ENCODE measurements at places on chromosomes 7 and 10. TPM values are rescaled to one million over a fixed set of nuclear protein-coding genes. Genes with fewer than 3 reads are reported as not detected.

DNA sequence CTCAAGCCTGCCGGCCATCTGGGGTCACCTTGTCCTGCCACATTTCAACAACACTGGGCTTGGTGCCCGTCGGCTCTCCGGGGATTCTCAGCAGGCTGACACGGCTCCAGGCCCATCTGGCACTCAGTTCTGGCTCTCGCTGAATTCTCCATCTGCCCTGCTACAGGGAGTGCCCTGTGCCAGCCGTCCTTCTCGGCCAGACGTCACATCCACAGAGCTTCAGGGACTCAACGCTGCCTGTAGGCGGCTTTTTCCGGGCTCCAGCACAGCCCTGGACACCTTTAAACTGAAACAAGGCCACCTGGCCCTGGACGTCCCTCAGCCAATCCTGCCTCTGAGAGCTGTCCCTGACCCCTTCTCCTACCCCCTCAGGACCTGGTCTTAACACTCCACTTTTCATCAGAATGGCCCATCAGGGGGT is 43.0 kb downstream of the TMEM130 start:
- DNase-seq: no peak

TMEM270 gene
- total RNA-seq: not detected

DNA sequence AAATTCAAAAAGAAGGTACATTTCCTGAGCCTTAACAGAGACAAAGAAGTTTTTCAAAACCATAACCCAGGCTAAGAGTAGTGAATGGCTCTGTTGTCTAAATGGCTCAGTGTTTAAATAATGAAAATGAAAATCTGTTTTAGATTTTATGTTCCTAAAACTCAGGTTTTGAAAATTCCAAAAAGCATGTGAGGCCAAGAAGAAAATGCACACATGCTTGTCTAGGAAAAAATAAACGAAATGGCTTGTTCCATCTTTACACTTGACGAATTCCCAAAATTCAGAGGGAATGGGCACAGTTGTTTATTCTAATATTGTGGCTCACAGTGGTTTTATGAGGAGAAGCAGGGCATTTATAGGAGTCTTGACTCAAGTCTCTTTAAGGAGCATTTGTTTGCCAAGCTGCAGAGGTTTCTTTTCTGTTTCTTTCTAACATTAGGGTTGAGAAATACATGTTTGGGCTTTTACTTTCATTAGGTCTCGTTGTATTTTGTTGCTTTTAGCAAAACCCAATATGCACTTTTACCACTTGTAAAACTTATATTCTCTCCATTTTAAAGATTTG is 527.6 kb upstream of the ANKRD30A start:
- no peak for DNase-seq

BMPER gene
- 2.0 TPM for total RNA-seq

DNA sequence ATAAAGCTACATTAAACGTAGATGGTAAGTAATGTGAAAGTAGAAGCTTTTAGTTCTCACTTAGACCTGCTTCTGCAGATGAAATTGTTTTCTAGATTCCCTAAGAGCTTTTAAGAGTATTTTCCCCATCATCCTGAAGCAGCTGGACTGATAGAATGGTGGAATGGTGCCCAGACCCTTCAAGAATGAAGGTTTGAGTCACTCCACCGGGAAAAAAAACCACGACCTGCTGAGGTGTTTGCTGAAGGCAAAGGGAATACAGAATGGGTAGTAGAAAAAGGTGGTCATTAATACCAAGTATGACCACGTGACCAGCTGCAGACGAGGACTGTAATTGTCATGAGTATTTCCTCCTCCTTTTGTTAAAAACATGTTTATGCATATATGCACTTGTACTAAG is 79.2 kb upstream of the PTPRZ1 start:
- no peak for DNase-seq

- no peak for DNase-seq
These were observed 4.2 kb upstream of the ADAM12 start for GRCh38 chr10:126392469-126392868.

DNA sequence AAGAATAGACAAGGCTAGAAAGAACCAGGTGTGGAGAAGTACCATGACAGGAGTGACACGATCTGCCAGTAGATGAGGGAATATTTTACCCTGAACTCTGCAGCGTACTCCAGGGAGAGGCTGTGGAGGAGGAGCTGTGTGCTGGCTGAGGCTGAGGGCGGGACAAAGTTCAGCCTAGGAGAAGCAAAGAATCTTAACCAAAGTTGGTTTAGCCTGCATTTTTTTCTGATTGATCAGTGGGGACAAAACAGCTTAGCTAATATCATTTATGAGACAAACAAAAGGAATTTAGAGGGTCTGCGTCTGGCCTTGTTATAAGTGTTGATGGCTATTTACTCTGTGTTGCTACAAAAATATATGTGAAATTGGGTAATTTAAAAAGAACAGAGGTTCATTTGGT is 5.2 kb upstream of the NPSR1 start:
- no peak for DNase-seq

- no peak for DNase-seq
These were observed 188.6 kb downstream of the ETV1 start for GRCh38 chr7:13800694-13801448.

DNA sequence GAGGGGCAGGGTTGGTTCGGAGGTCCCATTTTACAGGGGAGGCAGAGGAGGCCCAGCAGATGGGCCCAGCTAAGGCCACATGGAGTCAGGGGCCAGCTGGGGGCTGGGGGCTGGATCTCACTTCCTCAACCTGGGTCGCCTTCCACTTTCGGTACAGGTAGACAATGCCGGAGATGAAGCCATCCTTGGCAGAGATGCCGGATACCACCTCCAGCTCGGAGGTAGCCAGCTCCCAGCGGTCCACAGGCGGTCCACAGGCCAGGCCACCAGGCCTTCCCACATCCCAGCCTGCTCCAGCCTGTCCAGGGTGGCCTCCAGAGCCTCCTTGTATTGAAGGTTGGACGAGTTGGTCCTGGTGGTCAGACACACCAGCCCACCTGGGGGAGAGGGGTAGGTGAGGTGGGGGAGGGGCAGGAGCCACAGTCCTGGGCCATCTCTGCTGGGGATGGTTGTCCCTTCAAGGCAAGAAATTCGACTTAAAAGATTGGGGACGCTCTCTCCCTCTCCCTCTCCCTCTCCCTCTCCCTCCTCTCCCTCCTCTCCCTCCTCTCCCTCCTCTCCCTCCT is 3.9 kb downstream of the CLDN4 start:
- DNase-seq: no peak

DNA sequence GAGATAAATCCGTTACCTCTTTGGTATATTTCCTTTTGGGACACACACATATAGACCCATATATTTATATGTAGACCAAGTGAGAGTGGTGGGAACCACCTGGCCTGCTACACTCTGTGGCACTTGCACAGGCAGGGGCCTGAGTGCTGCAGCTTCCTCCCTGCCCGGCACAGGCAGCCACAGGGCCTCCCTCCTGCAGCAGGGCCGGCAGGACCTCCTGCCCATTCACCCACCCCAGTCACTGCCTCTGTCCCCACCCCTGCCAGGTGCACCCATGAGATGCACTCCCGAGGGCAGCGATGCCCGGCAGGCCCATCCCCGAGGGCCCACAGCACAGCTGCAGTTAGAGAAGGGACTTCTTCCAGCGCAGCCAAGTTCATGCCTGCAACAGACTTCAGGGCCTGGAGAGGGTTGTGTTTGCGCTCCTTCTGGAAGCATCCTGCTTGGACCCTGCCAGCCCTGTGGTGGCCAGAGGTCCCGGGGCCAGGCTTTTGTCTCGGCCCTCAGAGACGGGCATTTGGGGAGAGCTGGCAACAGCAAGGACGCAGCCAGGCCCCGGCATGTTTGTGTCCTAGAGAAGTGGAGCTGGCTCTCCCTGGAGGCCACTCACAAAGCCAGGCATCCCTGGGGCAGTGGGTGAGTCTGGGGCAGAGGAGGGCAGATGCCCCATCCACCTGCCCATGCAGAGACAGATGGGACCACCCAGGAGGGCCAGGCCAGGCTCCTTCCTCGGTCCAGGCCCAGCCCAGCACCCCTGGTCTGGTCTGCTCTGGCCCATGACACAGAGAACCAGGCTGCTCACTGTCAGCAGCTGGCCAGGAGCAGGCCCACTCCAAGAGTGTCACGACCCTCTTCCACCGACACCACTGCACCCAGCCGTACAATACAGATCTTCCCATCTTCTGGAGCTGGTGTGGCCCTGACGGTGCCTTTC is 41.4 kb downstream of the PWWP2B start:
- DNase-seq: no peak

- DNase-seq: no peak
These were observed 757 bp downstream of the ANKIB1 start for GRCh38 chr7:92246360-92247101.

SPDYE1 gene
- not detected for total RNA-seq

SMO gene
- 6.2 TPM for total RNA-seq

CNPY1 gene
- total RNA-seq: not detected

GRCh38 chr7:49638166-49638565 is 135.3 kb upstream of the VWC2 start:
- no peak for DNase-seq

DNA sequence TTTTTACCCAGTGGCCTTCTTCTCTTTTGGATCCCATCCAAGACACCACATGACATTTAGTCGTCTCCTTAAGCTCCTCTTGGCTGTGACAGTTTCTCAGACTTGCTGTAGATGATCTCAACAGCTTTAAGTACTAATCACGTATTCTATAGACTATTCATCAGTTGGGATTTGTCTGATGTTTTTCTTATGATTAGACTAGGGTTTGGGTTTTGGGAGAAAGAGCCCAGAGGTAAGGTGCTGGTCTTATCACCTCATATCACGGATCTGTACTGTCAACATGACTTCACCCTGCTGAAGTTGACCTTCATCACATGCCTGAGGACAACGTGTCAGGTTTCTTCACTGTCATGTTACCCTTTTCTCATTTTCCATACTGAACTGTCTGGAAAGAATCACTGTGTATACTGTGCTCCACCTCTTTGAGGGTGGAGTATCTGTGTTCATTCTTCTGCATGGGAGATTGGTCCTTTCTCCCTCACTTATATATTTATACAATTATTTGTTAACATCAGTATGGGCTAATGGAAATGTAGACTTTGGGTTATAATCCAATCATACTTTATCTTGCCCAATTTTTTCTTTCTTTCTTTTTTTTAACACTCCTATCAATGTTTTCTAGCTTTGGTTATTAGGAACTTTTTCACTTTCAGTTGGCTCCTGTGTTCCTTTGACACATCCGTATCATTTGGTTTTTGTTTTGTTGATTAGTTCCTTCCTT is 6.4 kb upstream of the HKDC1 start:
- DNase-seq: no peak

UNCX gene
- not detected for total RNA-seq

CPED1 gene
- 29.3 TPM for total RNA-seq

HOXA9 gene
- total RNA-seq: 7.5 TPM

- DNase-seq: no peak
These were observed 12.5 kb upstream of the ARMS2 start for GRCh38 chr10:122441961-122442360.

DNA sequence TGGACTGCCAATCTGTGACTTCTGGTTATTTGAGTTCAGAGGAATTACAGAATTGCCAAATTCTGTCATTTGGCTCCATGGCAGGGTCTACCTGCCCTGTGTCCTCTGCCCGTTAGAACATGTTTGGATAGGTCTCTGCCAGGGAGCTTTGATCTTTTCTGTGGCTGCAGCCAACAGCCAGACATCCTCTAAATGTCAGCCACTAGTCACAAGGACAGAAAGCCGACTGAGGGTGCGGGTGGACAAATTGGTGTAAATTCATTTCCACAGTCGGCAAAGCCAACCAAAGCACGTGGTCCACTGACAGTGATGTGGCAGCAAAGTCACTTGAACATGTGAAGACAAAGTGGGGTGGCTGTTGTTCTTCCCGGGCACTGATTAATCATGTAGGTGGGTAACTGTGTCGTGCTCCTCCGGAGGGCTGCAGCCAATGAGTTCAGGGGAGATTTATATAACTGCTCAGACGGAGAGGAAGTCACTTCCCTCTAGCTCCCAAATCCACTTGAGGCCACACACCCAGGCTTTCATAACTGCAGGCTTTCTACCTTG is 26.7 kb upstream of the CAMK1D start:
- no peak for DNase-seq

- DNase-seq: no peak
These were observed 109.3 kb upstream of the ARID5B start for GRCh38 chr10:61792097-61792716.

DNA sequence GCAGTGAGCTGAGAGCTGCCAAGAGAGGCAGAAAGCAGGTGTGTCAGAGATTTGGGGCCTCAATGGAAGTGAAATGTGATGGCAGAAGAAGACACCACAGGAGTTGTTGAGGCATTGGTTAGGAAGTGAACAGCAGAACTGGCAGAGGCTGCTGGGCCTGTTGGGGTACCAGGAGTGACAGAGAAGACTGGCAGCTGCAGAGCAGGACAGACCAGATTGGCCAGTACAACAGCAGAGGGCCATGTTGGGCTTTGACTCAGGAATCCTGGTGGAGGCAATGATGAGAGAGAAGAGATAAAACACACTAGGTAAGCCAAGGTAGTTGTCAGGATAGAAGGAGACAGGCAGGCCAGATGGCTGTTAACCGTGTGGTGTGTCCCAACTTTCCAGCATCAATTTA is 19.9 kb upstream of the HERPUD2 start:
- no peak for DNase-seq

GRCh38 chr10:114061148-114061547 is 17.5 kb downstream of the ADRB1 start:
- DNase-seq: no peak

- DNase-seq: no peak
These were observed 75.1 kb downstream of the EBF3 start for GRCh38 chr10:129888784-129889616.

DNA sequence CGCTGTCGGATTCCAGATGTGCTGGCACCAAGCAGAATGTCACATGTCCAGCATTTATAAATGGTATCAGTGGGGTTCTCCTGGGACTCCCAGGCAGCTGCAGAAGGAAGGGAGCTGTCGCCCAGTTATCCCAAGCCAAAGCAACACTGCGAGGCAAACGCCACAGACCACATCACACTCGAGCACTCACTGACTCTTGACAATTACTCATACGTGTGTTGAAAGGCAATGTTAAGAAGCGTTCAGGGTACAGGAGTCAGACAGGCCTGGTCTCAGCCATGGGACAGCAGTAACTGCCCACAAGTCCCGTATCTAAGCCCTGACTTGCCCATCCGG is 113.4 kb downstream of the DIP2C start:
- DNase-seq: no peak

C7orf33 gene
- not detected for total RNA-seq

DNA sequence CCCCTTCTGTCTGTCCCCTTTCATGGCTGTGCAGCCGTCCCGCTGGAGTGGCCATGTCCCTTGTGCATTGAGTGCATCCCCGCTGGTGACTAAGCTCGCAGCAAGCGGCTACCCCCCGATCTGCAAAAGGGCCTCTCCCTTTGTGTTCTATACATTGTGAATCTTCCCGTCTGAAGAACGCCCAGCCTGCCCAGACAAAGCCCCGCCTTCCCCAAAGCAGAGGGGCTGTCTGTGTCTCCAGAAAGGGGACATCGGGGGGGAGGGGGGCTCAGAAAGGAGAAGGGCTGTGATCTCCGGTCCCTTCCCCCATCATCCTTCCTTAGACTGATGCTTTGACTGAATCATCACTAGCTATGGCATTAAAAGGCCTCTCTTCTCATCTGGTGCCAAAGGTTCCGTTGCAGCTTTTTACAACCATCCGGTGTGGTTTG is 11.9 kb downstream of the NPTX2 start:
- no peak for DNase-seq

GRCh38 chr10:50520115-50520514 is 103.6 kb downstream of the SGMS1 start:
- DNase-seq: no peak

NKX6-2 gene
- total RNA-seq: not detected

GRCh38 chr10:14118953-14119352 is 211.8 kb downstream of the FRMD4A start:
- no peak for DNase-seq

GRCh38 chr7:6367701-6368211 is 80.0 kb downstream of the DAGLB start:
- no peak for DNase-seq

CPXM2 gene
- total RNA-seq: 16.7 TPM

LEP gene
- 41.6 TPM for total RNA-seq

ADRA2A gene
- total RNA-seq: 18.4 TPM

All from breast epithelium (tissue), 4 donors.